ENCODE measurements at places on chromosomes 1 and 21.

DNA sequence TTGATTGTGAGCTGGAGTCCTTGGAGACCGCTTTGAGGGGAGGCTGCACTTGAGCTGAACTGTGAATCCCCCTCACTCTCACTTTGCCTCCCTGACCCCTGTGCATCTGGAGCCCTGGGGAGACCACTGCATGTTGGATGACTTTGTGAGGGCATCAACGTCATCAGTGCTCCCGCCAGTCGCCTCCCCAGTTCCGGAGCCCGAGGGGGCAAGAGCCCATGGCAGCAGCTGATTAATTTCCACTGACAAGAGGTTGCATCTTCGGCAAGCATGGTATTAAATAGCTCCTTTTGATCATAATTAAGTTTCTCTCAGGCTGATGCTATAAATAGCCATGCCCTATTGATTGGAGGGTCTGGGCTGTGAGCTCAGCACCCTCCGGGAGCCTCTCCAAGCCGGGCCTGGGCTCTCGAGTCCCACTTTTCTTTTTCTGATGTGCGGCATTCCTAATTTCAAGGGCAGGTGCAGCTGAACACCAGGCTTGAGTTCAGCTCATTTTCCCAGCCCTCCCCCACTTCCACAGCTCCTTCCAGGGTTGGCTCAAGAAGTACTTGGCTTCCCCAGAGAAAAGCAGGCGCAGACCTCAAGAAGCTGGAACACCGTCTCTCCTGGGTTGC, 33.2 kb downstream of the KCND3 start:
- DNase-seq: no peak

DNA sequence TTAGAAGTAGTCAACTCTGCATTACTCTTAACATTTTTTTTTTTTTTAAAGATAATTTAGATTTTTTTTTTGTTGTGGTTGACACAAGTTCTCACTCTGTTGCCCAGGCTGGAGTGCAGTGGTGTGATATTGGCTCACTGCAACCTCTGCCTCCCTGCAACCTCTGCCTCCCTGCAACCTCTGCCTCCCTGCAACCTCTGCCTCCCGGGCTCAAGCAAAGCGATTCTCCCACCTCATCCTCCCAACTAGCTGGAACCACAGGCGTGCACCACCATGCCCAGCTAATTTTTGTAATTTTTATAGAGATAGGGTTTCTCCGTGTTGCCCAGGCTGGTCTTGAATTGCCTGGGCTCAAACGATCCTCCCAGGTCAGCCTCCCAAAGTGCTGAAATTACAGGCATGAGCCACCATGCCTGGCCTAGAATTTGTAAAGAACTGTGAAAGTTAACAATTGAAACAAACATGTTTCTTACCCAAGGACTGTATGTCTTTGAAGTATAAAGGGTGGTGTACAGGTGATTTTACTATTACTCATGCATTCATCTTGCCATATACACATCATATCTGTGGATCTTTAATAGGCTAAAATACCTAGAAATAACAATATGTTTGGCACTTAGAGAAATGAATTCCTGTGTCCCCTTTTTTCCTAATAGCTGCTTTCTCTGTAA, 114.7 kb downstream of the ATP5PO start:
- DNase-seq: no peak

- DNase-seq: no peak
Observed at GRCh38 chr1:211511030-211511700, 19.2 kb upstream of the RD3 start.

GRCh38 chr1:219027146-219027673, 146.5 kb upstream of the LYPLAL1 start:
- DNase-seq: no peak

DNA sequence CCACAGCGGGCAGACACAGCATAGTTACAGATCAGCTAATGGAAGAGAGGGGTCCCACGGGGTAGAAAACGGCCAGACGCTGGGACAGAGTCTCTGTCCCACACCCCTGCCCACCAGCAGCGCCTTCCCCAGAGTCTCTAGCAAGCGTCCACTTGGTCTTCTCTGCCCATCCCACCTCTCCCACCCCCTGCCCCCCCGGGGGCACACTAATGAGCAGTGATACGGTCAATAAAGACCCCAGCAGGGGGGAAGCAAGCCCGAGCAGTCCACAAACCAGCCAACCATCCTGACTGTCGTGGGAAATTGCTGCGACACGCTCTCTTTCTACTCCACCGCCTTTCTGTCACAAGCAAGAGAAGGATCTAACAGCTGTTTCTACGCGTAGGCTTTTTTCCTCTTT, 374.7 kb downstream of the NPHP4 start:
- DNase-seq: no peak

DNA sequence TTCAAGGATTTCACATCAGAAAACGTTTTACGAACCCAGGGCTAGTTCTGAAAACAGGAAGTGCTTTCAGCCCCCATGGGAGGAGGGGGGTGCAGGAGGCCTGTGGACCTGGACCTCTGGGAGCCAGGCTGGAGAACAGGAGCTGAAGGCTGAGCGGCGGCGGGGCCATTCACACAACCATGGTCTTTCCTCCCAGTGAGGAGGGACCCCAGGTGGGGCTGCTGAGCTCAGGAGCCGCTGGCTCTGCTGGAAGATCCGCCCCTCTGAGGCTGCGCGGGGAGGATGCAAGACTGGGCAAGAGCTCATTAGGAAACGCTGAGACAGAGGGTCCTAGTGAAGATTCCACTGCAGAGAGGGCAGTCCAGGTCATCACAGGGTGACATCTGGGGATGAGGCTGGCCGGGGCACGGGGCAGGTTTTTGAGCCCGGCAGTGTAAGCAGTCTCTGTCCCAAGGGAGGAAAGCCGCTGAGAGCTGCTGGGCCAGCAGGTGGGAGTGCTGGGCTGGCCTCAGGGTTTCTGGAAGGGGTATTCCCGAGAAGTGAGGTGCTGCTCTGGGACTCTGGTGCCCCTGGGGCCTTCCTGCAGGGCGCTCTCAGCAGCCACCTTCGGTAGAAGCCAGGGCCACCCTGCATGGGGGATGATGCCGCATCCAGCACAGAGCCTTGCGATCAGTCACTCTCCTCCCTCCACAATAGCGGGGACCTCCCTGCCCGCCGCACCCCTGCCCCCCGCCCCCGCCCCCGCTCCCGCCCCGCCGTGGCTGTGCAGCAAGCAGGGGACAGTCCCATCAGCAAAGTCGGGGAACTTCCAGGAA, 7.5 kb downstream of the MX2 start:
- no peak for DNase-seq

DNA sequence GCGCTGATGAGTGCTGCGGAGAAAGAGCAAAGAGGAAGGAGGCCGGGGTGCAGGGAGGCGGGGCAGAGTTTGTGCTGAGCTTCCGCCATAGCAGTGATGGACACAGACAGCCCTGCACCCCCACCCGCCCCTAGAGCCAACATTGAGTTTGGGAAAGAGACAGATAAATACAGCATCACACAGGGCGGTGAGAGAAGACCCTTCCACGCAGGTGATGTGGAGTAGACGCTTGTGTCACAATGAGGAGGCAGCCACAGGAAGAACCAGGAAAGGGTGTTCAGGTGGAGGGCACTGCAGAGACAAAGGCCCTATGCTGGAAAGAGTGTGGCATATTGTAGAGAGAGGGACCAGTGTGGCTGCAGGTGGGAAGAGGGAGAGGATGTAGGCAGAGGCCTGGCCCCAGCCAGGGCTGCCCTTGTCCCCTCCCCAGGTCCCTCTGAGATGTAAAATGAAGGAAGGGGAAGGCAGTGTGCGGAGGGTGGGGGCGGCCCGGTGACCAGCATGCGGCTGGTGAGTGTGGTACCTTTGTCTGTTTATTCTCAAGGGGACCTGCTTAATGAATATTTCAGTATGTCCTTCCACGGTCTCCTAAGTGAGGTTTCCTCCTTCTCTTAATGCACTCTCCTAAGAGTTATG, 194.4 kb upstream of the TMEM51 start:
- no peak for DNase-seq

GRCh38 chr21:36156815-36157670, at the start of gene DOP1B:
Gene DOP1B, plus strand, starts transcription at chr21:36156824. Its CDS starts 7,910 bp downstream, at chr21:36164734.
- no peak for DNase-seq

DNA sequence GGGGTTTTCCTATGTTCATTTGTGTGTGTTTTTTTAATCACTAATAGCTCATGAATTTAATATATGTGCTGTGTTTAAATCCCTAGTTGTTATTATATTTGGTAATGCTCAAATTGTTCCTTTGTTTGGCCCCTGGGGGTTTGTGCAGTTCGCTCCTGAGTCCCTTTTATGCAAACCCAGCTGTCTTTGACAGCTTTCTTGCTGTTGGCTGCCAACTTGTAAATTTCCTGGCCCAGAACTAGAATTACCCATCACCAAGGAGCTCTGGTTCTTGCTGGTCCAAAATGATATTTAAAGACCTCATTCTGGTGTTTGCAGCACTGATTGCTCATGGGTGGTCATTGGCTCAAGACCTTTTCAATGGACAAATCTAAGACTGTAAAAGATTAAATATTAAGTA, 39.6 kb upstream of the PGBD5 start:
- DNase-seq: no peak

GRCh38 chr1:221317537-221317936, 424.4 kb downstream of the DUSP10 start:
- DNase-seq: no peak

GRCh38 chr1:202106340-202107254, 16.1 kb upstream of the GPR37L1 start:
- DNase-seq: no peak

GRCh38 chr1:106836708-106837107, 219.8 kb upstream of the PRMT6 start:
- DNase-seq: no peak

- no peak for DNase-seq
Observed at GRCh38 chr1:92949937-92950817, 11.1 kb downstream of the DIPK1A start.

GRCh38 chr1:17569200-17570139, 30.0 kb downstream of the ARHGEF10L start:
- no peak for DNase-seq

DNA sequence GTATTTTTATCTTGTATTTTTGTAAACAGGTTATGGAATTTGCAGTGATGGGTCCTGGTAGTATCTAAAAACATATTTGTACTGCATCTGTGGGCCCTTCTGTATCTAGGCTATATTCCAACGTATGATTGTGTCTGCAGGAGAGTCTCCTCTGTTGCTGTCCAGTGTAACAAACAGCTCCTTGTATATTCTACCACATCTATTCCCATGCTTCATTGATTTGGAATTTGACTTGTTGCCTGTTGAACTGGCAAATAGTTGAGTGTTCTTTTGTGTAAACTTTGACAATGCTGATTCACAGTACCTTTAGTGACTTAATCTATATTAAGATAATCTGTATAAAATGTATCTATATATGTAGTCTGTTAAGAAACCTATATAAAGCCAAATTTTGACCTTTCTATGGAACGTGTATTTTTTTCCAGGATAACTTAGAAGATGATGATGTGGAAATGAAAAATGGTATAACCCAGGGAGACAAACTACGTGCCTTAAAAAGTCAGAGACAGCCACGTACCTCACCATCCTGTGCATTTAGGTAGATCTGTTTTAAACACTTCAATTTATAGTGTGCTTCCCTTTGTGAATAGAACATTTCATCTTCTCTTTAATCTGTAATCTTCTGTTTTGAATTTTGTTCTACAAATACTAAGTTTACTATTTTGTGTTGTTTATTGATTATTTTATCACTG, 43.4 kb upstream of the GPR88 start:
- no peak for DNase-seq

Measured in cortex of kidney (tissue), 1 donor.